ENCODE measurements at places on chromosomes 6 and 20. TPM values are rescaled to one million over a fixed set of nuclear protein-coding genes. Genes with fewer than 3 reads are reported as not detected.

The AVP gene
- total RNA-seq = not detected

The MOCS1 gene
- 15.2 TPM for total RNA-seq

DNA sequence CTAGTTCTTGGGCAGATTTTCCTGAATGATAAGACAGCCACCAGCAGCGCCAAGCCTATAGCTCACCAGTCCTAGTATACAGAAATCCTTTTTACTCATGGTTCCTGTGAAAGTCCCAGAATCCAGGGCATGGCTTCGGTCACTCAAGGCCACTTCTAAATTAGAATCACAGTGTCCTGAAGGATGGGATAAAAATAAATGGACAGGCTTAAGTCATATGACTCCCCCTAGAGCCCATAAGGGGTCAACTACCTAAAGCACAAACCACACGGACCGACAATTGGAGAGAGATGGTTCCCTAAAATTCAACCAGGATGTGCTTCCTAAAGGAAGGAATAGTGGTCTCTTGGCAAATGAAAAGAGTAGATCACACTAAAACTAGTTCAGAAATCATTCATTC, 404.1 kb upstream of the PLCB4 start:
- DNase-seq = no peak

DNA sequence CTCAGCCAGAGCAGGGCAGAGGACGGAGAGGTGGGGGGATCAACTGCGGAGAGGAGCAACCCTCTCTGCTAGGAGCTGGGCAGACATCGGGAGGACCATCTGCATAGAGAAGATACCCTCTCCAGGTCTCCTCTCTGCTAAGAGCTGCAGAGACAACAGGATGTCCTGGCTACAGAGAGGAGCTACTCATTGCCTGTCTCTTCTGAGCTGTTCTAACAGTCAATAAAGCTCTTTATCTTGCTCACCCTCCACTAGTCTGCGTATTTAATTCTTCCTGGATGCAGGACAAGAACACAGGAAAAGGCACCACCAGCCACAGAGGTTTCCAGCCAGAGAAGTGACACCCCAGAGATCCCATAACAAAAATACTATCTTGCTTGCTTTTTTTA, 871.1 kb upstream of the GJE1 start:
- no peak for DNase-seq

GRCh38 chr6:136030131-136030530, 178.6 kb downstream of the PDE7B start:
- DNase-seq = no peak

DNA sequence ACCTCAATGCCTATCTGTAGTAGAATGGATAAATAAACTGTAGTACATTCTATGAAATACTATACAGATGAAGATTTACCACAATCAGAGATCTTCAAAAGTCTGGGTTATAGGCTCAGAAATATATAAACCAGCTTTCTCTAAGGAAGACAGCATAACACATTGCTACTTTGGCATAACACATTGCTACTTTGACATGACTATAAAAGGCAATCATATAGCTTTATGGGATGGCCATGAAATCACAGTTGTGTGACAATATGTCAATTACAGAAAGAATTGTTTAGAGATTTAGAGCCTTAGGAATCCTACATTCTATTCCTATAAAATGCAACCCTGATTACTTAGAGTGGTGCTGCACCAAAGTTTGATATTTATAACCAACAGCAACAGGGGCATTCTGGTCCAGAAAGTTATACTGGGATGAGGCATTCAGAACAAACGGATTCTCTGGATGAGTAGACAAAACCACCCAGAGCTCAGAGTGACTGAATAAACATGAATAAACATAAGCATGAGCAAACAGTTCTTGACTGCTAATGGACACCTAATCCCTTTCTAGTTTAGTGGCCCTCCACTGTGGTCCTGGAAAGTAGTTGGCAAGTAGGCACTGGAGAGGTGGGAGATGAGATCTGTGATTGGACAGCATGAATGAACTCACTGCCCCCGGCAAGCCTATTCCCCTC, 12.0 kb downstream of the TTI1 start:
- DNase-seq = no peak
